ENCODE measurements at places on chromosomes 11 and 22.

- DNase-seq: peak; percentile 42
These were observed 13.6 kb downstream of the KCNJ5 start for GRCh38 chr11:128904656-128905344.

DNA sequence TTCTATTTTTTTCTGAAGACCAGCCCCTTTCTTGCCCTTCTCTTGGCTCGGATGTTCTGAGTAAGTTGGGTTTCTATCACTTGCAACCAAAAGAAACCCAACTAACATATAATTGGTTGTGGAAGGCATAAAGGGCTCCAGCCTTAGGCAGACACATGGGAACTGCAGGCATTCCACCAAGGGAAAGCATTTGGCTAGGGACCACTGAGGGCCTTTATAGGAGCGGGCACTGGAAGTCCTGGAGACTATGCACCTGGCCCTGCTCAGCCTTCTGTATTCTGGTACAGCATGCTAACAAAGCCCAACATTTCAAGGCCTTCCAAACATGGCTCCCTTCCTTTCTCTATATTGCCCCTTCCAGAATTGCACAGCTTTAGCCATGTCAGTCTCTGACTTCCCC, 17.6 kb upstream of the LMO1 start:
- DNase-seq: no peak

GRCh38 chr11:2777871-2778629, 78.3 kb upstream of the KCNQ1OT1 start:
- DNase-seq: no peak

GRCh38 chr11:10261821-10262220, 32.2 kb downstream of the SBF2 start:
- DNase-seq: no peak

- DNase-seq: no peak
These were observed 764.8 kb upstream of the FAT3 start for GRCh38 chr11:91459840-91460239.

Data from H4 (cell line).